ENCODE measurements at places on chromosomes 3 and 15.

DNA sequence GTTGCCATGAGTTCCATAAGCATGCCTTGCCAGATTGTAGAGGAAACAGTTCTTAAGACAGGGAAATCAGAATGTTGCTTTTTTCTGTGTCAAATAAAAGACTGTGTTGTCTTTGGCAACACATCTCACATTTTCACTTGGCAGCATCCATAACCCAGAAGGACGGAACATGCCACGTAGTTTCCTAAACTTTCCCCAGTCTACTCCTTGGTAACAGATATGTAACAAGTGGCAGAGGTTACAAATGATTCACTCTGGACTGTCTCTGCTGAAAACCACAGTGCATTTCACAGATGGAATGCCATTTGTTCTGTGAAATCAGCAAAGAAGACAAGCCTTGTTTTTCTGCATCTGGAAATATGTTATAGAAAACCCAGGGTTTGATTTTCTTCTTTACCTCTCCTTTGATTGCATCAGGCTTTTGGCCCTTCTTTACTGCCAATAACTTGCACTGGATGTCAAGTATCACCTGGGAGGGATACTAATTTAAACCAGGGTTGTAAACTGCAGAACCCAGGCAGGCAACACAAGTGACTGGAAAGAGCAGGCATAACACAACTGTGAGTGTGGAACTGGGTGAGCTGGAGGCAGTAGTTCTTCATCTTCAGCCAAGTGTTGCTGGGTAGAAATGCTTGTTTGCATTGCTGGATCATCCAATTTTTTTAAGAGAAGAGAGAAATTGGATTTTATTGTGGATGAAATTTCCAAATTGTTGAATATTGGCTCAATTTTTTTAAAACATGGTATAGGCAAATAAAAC, 124.4 kb upstream of the FOXB1 start:
- DNase-seq, result no peak

- DNase-seq, result no peak
These were observed 33.2 kb upstream of the LEKR1 start for GRCh38 chr3:156792945-156793344.

DNA sequence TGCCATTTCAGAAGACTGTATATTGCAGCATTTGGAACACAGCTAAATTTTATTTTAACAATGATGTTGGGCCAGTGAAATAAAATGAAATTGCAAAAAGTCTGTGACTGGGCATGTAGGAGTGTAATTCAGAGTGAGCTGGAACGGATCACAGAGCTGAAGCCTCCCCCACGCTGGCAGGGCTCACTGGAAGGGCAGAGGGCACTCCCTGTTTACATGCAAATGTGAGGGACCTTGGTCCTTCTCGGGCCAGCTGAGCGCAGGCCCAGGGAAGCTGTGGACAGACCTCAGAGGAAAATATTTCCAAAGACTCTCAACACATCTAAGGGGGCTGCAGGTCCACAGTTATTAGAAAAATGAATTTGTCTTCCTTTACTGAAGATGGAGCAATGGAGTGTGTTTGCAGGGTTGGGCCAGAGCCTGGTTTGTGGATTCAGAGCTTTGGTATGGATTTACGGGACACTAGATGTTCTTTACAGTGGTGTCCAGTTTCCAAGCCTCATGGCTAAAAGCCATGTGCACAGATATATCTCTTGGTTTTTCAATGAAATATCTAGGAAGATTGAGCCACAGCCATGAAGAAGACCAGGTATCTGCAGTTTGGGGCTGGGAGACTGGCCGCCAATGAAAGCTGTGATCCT, 32.0 kb downstream of the TRPM1 start:
- DNase-seq, result no peak

GRCh38 chr3:24416224-24416623, 78.4 kb downstream of the THRB start:
- no peak for DNase-seq

Data from NCI-H1930 (cell line).